Stimulated activated CD8-positive, alpha-beta memory T cell treated with anti-CD3 and anti-CD28 coated beads, Interleukin-15, amount 100 ng/mL, for 4 hours (primary cell): ENCODE measurements at places on chromosomes 7 and 10.

- no peak for DNase-seq
These were observed 97.7 kb downstream of the RGS10 start for GRCh38 chr10:119444866-119445265.

GRCh38 chr7:100811480-100811879, 15.8 kb downstream of the EPHB4 start:
- no peak for DNase-seq

GRCh38 chr7:31302356-31302755, 38.2 kb downstream of the NEUROD6 start:
- DNase-seq = no peak

DNA sequence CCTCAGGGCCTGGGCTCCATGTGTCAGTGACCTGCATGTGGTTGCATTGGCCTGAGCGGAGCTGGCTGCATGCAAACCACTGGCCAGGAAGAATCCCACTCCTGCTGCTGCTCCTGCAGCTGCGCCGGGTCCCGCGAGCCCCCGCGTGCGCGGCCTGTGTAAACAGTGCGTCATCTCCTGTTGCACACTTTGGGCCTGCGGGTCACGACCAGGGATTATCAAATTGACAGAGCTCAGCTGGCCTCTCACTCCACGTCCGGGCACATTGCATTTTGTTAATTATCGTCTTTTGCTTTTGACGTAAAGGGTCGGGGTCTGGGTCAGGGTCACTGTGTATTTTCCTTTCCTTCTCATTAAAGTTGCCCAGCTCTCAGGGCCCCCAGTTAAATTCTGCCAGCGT, 132.6 kb downstream of the RGS10 start:
- DNase-seq = no peak

- no peak for DNase-seq
These were observed 1.2 kb downstream of the CCDC6 start for GRCh38 chr10:59905066-59905730.

GRCh38 chr7:158353606-158354570, 233.7 kb downstream of the PTPRN2 start:
- no peak for DNase-seq

- DNase-seq = no peak
These were observed 1094.1 kb downstream of the DNAJB9 start for GRCh38 chr7:109663806-109664205.

DNA sequence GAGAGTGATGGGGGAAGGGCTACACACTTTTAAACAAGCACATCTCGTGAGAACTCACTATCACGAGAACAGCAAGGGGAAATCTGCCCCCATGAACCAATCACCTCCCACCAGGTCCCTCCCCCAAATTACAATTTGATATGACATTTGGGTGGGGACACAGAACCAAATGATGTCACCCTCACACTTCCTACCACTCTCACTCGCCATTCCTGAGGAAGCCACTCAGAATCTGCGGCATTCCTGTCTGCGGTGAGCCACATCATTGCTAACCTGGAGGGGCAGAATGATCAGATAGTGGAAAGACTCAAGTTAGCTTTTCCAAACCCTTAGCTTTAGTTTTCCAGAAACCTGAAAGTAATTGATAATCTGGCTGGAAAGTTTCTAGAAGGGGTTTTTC, 66.9 kb downstream of the MYO3A start:
- no peak for DNase-seq
